Left renal pelvis (tissue), 4 donors: ENCODE measurements at places on chromosomes 3 and 15. TPM values are rescaled to one million over a fixed set of nuclear protein-coding genes. Genes with fewer than 3 reads are reported as not detected.

Gene TMEM158
- polyA plus RNA-seq: 10.7 TPM

Gene GOLGA8J
- polyA plus RNA-seq: 0.59 TPM

Gene SIDT1
- 2.7 TPM for polyA plus RNA-seq

DNA sequence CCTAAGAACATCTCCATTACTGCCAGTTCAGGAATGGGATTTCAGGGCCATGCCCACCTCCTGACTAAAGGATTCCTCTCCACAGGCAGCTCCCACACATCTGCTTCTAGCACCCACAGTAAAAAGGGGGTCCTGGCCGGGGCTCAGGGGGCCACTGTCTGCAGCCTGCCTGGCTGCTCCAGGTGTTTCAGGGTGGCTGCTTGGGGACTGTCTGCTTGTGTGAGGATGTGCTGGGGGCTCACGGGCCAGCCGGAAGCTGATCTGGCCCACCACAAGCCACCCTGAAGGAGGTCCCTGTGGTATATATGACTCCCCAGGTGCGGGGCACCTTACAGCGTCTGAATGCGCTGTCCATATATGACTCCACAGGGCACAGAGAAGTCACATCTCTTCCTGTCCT is 135.4 kb downstream of the NSMCE3 start:
- no peak for DNase-seq

DNA sequence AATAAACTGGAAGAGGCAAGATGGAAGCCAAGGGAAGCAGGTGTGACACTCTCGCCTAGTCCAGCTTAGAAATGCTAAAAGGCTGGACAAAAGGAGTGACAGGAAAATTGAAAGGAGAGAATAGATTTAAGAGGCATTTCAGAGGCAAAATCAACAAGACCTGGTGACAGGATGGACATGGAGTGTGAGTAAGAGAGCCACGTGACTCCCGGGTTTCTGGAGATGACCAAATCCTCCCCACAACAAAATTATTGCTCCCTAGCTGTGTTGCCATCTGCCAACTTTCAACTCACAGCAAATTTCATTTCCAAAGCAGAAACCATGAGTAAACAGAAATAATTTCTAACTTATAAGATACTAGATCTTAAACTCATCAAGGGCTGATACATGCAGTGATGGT is 52.6 kb downstream of the MTHFS start:
- no peak for DNase-seq

Gene SLC38A3
- 7.1 TPM for polyA plus RNA-seq

Gene SGO1
- 9.8 TPM for polyA plus RNA-seq

- no peak for DNase-seq
Measured at GRCh38 chr3:25515171-25515570, 87.1 kb downstream of the RARB start.

DNA sequence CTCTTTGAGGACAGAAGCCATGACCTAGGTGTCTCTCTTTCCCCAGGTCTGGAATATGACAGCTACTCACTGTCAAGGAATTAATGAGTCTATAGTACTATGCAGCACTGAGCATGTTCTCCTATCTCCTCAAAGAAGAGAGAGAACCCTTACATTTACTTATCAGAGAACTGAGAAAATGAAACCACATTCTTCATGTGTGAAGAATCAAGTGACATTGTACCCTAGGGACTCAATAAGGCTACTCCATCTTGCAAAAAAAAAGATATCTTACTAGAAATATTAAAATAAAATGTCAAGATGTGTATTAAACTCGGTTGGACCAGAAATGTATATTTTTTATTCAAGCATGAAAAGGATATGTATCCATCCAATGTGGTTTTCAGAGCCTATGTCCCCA is 133.2 kb upstream of the COL8A1 start:
- no peak for DNase-seq

- DNase-seq: no peak
Measured at GRCh38 chr3:140406655-140407054, 271.2 kb upstream of the TRIM42 start.

GRCh38 chr3:21169948-21170347 is 581.1 kb downstream of the ZNF385D start:
- DNase-seq: no peak

- DNase-seq: no peak
Measured at GRCh38 chr3:172568701-172569100, 45.5 kb upstream of the TNFSF10 start.

- no peak for DNase-seq
Measured at GRCh38 chr3:71061037-71061436, 522.5 kb downstream of the FOXP1 start.

Gene GLCE
- 44.9 TPM for polyA plus RNA-seq
